ENCODE measurements at places on chromosomes 6 and 20.

DNA sequence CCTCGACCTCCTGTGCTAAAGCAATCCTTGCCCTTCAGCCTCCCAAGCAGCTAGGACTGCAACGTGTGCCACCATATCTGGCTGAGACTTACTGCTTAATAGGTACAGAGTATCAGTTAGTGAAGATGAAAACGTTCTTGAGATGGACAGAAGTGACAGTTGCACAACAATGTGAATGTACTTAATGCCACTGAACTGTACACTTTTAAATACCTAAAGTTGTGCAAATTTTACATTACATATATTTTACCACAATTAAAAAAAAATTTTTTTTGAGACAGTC is 25.9 kb downstream of the NUDT3 start:
- no peak for DNase-seq

DNA sequence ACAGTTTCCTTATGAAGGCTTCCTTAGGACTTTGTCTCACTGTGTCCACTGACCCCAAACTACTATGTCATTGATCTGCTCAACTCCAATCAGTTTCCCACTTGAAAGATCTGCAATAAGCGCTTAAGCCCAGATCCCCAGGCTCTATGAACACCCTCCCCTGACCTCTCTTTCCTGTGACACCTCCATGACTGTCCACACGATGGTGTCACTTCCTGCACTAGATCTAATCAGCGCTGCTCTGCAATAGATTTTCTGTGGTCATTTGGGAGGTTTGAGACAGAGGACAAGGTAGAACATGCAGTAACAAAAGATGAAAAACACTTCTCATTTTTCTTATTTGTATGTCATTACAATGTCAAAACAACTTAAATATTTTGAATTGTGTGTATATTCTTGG is 304.6 kb upstream of the AGPAT4 start:
- DNase-seq, result no peak

GRCh38 chr6:132085731-132086130 is 134.6 kb upstream of the CCN2 start:
- no peak for DNase-seq

- DNase-seq, result no peak
Observed at GRCh38 chr6:135195522-135195921, 14.4 kb downstream of the MYB start.

DNA sequence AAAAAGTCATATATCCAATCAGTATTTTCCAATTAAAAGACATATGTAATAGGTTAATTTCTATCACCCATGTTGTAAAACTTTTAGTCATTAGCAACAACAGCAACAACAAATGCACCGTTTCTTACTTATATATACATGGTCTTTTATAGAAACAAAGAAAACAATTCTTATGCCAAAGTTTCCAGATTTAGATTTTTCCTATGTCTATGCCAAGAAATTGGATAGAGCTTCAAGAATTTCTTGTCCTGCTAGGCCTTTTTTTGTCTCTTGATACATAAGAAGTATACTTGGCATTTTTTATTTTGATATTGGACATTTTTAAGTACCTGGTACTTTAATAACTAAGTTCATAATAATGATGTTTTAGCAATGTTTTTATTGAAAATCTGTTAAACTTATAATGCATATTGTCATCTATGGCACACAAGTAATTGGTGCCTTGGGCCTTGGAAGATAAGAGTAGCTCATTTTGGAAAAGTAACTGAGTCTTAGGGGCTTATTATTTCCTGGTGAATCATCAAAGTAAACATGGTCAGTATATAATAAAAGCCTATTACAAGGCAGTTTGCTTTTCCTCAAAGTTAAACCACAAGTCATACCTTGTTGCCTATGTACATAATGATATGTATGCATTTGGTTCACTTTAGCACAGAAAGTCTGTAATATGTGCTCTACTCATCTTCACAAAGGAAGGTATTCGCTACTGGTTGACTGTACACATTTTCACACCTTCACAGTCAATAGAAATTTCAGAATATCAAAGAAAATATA is 10.1 kb upstream of the FRK start:
- DNase-seq, result no peak

DNA sequence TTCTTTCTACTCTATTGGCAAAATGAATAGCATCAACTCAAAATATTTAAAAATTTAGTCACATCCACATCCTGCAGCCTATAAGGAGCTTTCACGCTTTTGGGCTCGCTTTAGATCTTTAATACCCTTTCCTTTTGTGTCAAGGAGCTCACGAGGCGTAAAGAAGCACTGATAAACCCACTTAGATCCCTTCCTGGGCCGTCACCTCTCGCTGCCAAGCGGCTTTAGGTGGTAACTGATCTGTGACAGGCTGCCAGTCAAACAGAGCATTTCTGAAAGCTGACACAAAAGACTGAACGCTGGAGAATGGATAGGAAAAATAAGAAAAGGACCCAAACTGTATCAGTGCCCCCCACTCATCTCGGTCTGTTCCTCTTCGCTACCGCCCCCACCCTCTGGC is 385.7 kb upstream of the MMS22L start:
- DNase-seq, result no peak

DNA sequence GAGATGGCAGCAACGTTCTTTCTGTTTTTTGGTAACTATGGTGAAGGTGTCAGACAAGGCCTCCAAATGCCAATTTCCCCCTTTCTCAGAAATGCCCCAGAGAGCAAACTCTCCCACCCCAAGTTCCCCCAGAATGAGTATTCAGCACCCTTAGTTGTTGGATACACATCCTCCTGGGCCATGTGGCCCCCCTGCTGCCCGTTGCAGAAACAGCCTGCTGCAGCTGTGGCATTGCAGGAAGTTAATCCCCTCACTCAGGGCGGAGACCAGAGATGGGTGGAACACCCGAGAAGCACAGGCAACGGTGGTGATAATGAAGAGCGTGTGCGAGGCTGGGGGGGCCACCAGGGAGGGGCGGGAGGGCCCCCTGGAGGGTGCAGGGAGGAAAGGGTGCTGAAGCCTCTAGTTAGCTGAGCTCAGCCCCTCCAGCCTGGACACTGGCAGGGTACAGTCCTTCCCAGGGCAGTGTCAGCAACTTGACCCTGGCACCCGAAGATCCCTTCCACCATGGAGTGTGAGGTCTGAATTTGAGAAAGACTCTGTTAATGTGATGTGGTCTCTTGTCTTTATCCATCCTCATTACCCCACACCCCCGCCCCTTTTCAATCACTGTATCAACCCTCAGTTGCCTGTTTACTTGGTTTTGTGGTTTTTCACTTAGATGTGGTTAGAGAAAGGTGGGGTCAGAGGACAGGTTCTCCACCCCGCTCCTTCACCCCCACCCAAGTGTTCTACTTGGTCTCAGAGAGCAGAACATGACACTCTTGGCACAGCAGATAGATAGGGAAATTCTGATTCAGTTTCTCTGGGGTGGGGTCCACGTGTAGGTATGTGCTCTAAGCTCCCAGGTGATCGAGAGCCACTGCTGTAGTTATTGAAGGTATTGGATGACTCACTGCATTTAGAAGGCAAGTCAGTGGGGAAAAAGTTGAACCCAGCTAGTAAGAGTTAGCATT is 208.8 kb upstream of the SUPT3H start:
- peak; percentile 42 for DNase-seq
